SJSA1 (cell line): ENCODE measurements at places on chromosomes 4 and X. TPM values are rescaled to one million over a fixed set of nuclear protein-coding genes. Genes with fewer than 3 reads are reported as not detected.
A peak's percentile ranks its signal among the peaks of the same experiment; 100 is the strongest.

Gene NOX1
- total RNA-seq = not detected in 2 replicates

Gene TMEM271
- total RNA-seq = not detected in 2 replicates

Gene FGF5
- total RNA-seq = 2.5 and 6.4 TPM in 2 replicates

DNA sequence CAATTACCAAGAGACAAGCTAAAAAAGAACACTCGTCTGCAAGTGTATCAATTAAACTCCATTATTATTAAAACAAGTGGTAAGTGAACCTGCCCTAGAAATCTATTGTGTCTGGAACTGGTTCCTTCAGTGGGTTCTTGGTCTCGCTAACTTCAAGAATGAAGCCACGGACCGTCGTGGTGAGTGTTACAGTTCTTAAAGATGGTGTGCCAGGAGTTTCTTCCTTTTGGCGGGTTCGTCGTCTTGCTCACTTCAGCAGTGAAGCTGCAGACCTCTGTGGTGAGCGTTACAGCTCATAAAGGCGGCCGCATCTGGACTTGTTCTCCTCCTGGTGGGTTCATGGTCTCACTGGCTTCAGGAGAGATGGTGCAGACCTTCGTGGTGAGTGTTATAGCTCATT lies 231.8 kb downstream of the GRID2 start:
- H3K4me1 ChIP-seq = no peaks in the 10 kb centered on the region
- H3K27ac ChIP-seq = no peak overlapping the region
- DNase-seq = no peak
- H3K4me3 ChIP-seq = no peak overlapping the region
- no peaks in the 10 kb centered on the region for H3K27me3 ChIP-seq
- H3K36me3 ChIP-seq = no peaks in the 10 kb centered on the region

DNA sequence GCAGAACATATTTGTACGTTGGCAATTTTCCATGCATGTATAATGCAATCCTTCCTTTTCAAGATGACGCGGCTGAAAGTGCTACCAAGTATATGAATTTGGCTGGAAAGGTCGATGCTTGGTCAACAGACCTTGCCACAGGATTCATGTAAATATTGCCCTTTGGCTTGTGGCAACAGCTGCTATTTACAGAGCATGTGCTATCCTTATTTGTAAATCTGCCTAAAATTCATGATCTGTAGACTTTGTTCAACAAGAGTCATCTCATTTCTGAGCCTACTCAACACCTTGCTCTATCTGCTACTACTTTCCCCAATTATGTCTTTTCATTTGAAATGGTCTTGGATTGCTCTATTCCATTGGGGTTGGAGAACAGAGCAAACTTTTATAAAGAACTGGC lies 1.9 kb upstream of the SMARCA1 start:
- H3K27ac ChIP-seq = no peak overlapping the region
- H3K4me3 ChIP-seq = no peak overlapping the region
- no peak for DNase-seq
- H3K4me1 ChIP-seq = no peaks in the 10 kb centered on the region; the same call in 1 of the 2 replicates
- H3K27me3 ChIP-seq = no peaks in the 10 kb centered on the region
- H3K36me3 ChIP-seq = peaks cover 3% of the 10 kb centered on the region; the same call in 1 of the 2 replicates

GRCh38 chr4:176013476-176014247 lies 52.0 kb upstream of the WDR17 start:
- no peak for DNase-seq
- H3K27me3 ChIP-seq = no peaks in the 10 kb centered on the region
- H3K4me3 ChIP-seq = no peak overlapping the region
- H3K4me1 ChIP-seq = no peaks in the 10 kb centered on the region

- no peaks in the 10 kb centered on the region for H3K27me3 ChIP-seq
- 0 out of 2 replicates have a peak, but pooled peaks cover 3% of the 10 kb centered on the region for H3K4me1 ChIP-seq
- H3K4me3 ChIP-seq = no peak overlapping the region
- no peak overlapping the region for H3K27ac ChIP-seq
- DNase-seq = peak; percentile 1
Observed at GRCh38 chr4:141686146-141686775, 49.9 kb downstream of the IL15 start.

DNA sequence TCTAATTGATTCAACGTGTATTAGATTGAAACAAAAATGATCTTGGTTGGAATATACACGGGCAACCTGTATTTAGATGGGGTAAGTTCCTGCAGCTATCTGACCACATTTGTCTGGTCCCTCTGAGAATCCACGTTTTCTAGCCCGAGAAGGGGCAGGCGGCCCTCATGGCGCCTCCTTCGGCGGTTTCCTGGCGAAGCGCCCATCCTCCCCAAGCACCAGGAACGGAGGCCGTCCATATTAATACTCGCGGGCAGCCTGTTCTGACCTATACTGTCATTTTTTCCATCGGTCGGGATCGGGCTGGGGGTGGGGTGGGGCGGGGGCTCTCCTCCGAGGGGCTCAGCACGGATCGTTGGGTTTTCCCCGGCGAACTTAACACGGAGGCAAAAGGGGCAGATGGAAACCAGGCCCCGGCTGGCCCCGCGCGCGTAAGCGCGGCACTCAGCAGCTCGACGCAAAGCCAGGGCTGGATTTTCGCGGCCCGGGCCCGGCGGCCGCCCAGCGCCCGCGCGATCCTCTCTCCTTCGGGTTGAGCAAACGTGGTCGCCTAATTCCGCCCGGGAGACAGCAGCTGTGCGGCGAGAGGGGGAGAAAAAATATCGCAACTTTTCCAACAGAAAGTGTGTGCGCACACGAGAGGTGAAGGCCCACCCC lies 77.2 kb upstream of the BCOR start:
- H3K27me3 ChIP-seq = no peaks in the 10 kb centered on the region
- H3K4me1 ChIP-seq = peaks cover 64% of the 10 kb centered on the region

DNA sequence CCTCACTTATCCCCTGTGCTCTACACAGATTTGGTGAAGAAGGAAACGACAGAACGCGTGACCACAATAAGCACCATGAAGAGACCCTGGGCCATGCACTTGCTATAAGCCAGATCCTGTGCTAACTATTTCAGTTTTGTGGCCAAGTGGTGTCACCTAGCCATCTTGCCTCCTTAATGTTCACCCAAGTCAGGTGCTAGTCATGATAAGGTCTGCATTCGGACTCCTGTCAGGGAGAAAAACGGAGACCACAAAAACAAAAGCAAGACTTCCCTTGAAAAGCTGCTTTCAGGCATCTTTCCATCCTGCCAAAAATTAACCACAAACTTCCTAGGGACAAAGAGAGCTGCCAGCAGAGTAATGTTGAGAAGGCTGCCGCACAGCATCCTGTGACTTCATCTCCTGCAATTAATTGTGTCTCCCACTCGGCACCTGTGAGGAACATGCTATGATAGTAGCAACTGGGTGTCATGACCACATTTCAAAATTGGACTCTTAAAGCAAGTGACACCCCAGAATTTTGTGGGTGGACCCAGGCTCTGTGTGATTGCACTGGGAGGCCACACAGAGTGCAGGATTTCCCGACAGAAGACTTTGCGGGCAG lies 8.8 kb upstream of the IDS start:
- no peak overlapping the region for H3K4me3 ChIP-seq
- DNase-seq = no peak
- no peaks in the 10 kb centered on the region for H3K4me1 ChIP-seq
- no peak overlapping the region for H3K27ac ChIP-seq
- no peaks in the 10 kb centered on the region; the same call in 1 of the 2 replicates for H3K27me3 ChIP-seq

DNA sequence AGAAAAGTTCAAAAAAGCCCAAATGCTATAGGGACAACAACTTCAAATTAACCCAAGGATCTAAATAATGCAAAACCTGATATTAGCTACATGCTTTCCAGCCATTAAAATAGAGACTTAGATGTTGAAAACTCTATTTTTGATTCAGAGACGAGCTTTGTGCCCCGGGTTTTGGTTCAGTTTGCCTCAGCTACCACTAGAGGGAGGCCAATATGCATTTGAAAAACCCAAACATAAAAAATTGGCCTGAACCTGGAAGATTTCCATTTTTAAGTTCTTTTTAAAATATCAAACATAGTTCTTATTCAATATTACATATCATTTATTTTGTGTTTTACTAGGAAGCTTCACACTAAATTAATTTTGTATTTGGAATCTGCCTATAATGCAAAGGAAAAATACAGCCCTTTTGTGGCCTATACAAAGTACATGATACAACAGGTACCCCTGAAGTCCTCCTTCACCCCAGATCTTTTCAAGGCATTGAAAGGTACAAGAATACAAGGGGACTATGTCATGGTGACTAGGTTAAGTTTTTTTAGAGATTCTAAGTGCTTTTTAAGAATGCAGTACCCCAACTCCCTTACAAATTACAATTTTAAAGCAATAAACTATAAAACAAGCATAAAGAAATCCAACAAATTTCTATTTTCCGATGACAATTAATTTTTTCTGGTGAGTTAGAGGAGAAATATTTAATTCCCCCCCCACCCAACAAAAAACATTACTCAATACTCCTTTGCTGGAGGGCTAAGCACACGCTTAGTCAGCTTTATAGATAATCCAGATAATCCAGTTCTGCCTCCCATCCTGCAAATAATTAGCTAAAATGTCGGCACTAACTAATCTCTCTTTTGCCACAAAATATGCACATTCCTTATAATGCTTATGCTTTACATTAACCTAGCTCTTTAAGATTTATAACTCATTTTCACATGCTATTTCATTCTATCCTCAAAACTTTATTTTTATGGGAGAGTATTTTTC lies 97.7 kb upstream of the PTPN13 start:
- H3K36me3 ChIP-seq = no peaks in the 10 kb centered on the region
- H3K4me1 ChIP-seq = peaks cover 9% of the 10 kb centered on the region
- H3K27ac ChIP-seq = no peak overlapping the region
- H3K27me3 ChIP-seq = no peaks in the 10 kb centered on the region

DNA sequence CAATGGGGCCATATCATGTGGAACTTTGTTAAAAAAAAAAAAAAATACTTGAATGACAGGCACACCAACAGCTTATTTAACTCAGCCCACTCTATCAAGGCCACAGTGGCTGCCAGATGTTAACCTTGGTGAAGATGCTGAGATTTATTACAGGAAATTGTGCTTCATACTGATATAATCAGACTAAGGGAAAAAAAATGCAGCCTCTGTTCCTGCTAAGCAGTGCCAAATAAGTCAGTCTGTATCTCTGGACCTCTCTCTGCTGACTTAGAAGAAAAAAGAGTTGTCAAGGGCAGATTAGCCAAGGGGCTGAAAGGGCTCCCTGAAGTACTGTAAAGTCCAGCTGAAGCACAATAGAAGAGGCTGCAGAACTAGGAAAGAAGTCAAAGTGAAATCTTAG lies 677.7 kb upstream of the HTR2C start:
- H3K27me3 ChIP-seq = no peaks in the 10 kb centered on the region
- H3K27ac ChIP-seq = no peak overlapping the region
- no peak overlapping the region for H3K4me3 ChIP-seq
- no peaks in the 10 kb centered on the region for H3K4me1 ChIP-seq
- no peaks in the 10 kb centered on the region for H3K36me3 ChIP-seq

DNA sequence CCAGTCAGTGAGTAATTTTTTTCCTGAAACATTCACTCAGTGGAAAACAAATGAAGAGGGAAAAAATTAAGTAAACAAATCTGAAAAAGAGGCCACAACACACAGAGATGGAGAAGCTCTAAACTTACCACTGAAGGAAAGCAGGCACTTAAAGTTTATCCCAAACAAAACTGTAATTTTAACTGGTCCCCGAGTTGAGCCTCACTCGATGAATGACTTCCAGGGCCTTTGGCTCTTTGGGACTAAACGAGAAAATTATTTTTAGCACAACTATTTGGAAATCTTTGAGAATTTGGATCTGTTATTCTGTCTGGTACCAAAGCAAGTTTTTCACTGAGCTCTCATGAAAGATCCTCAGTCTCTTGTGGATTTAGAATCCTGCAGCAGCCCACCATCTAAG lies at the start of gene C1QTNF7:
TSS of gene C1QTNF7 (plus strand) at position 333 of the 400 bp plus-strand sequence. CDS start 7,711 bp downstream, outside the sequence.
- H3K27ac ChIP-seq = no peak within 1 kb of the TSS
